ENCODE measurements at places on chromosomes 1 and 21.

DNA sequence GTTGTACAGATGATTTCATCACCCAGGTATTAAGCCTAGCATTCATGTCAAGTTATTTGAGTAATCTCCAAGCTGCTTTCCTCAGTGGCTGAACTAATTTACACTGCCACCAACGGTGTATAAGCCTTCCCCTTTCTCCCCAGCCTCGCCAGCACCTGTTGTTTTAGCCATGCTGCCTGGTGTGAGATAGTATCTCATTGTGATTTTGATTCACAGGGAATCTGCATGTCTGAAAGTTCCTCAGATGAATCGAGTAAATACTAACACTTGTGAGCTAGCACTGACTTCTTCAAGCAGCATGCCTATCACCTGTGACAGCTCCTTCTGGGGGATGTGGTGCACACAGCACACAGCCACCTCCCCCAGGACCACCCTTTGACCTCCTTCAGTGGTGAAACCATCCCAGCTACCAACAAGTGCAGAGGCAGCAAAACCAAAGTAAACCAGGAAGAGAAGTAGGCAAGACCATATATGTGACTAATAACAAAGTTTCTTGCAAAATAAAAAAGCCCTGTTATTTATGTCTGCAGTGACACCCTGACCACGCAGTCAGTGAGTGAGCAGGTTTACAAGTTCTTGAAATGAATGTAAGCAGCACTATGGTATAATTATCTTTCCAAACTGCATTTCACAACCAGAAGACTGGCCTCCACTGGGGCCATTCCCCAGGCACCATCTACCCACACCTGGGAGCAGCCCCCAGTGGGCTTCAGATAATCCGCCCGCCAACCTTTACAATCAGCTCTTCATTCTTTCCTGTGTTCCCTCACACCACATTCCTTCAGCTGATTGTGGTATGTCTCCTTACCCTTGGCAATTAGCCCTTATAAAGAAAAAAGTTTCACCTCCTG, 173.8 kb downstream of the ETS2 start:
- DNase-seq: no peak

DNA sequence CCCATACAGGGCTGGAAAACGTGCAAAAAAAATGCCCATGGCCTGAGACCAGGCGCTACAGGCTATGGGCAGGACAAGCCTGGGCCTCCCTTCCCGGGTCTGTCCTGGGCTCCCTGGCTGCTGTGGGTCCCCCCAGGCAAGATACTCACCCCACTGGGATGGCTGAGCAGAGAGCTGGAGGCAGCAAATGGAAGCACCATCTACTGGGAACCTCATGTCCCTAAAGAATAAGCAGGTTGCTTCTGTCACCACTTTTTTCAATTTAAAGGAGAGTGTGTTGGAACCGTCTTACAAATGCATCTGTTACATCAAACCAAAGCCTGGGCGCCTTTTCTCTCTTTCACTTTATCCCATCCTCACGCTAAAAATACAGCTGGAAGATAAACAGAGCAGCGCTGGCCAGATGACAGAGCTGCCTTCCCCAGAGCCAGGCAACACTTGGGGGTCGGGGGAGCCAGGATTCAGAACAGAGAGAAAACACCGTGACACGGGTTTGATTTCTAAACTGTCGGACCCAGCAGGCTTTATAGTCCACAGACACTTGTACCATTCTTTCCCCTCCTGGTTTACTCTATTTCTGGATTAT, 262.1 kb upstream of the VAMP3 start:
- DNase-seq: no peak

DNA sequence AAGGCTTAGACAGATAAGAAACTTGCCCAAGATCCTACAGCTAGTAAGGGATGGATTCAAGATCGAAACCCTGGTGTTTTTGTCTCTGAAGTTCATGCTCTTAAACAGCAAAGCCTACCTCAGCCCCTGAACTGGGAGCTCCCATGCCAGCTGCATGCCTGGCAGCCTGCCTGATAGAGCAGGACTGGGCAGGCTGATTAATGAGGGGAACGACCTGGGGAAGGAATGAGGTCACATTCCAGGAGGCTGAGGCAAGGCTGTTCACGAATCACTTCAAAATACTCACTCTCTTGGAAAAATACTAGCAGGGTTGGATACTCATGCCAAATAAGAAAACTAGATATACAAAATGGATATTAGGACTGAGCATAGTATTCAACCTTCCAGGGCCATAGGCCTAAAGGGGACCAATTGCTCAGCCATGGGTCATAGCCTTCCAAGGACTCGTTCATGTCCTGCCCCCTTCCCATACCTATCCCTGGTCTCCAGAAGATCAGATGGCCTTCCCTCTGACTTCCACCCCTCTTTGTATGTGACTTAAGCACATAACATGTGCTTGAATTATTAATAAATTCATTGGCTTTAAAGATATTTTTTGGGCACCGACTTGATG, 15.6 kb upstream of the TACSTD2 start:
- DNase-seq: no peak

DNA sequence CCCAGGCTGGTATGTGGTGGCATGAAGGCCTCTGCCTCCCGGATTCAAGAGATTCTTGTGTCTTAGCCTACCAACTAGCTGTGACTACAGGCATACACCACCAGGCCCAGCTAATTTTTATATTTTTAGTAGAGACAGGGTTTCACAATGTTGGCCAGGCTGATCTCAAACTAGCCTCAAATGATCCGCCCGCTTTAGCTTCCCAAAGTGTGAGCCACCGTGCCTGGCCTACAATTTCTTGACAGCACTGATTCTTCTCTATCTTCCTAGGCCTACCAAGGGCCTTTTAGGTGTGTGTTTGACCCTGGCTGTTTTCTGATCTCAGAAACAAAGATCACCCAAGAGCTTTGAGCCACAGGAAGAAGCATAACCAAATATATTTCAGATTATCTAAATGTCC, 540.8 kb upstream of the ADAMTS5 start:
- DNase-seq: no peak

DNA sequence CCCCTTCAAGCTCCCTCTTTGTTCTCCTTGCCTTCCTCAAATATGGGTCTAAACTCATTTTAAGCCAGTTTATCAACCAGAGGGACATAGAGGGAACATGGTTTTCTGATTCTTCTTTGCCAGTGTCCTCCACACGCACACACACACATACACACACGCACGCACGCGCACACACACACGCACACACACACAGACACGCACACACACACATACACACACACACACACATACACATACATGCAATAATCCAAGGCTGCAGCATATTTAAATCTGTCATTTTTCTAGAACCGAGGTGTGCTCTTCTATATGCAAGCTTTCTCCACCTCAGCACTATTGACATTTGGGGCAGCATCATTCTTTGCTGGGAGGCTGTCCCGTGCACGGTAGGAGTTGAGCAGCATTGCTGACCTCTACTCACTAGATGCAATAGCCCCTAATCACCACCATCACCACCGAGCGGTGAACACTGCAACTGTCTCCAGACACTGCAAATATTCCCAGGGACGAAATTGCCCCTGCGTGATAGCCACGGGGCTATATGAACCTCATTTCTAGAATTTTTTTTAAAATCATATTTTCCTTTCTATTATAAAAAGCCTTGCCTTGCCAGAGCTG, 8.0 kb downstream of the TNFRSF9 start:
- no peak for DNase-seq

GRCh38 chr21:28627691-28628090, 365.0 kb downstream of the LTN1 start:
- no peak for DNase-seq

GRCh38 chr1:211577819-211578639, 932 bp downstream of the SLC30A1 start:
- DNase-seq: peak; percentile 74

- no peak for DNase-seq
These were observed 79.9 kb downstream of the UCK2 start for GRCh38 chr1:165907256-165907857.
